ENCODE measurements at places on chromosomes 2 and 18.
A peak's percentile ranks its signal among the peaks of the same experiment; 100 is the strongest.

DNA sequence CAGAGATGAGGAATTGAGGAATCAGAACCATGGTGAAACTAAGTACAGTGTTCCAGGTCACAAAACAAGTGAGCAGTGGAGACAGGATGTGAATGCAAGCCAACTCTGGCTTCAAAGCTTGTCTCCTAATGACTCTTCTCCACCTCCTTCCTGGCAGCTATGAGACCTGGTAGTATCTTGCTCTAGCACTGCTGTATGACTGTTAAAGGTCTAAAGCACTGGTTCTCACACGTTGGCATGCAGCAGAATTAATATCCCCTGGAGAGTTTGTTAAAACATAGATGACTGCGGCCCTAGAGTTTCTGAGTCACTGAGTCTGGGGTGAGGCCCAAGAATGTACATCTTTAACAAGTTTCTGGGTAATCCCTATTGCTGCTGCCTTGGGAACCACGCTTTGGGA lies 63.3 kb downstream of the SUCLG1 start:
- no peak for DNase-seq

DNA sequence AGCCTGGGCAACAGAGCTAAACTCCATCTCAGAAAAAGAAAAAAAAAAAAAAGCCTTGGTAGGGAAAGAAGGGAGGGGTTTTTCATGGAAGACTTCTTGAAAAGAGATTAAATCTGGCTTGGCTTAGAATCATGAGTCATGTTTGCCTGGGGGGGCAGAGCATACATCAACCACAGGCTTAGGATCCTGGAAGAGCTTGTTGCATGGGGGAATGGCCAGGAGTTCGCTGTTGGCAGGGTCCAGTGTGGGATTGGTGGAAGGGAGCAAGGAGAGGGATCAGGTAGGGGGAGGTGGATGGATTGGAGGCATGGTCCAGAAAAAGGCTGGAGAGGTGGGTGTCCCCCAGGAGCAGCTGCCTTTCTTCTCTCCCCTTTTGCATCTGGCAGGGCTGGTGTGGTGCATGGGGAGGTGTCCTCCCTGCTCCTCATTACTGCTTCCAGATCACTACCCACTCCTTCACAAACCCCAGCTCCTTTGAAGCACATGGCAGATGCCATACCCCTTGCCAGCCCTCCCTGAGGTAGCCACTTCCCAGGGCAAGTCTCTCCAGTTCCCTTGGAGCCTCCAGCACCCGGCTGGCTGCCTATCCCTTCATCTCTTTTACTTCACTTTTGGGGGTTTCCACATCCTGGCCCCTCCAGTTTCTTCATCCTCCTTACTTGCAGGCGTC lies 2.5 kb downstream of the ARMC9 start:
- no peak for DNase-seq

- DNase-seq = peak; percentile 20
Measured at GRCh38 chr2:113080134-113080533, 12.4 kb downstream of the IL1F10 start.

DNA sequence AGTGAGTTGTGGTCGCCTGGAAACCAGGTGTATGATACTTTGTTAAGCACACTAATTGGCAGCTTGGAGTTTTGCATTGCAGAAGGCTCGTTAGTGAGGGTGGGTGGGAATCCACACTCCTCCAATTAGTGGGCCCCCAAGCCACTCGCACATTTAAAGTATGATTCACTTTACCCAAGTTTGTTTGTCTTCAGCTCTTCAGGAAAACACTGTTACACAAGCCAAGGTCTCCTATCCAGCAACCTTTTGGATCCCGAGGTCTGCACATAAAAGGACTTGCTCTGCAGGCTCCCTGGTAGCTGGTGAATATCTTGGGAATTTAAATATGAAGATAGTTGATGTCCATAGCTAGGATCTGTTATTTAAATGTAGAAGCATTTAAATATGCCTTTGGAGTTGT lies 66.1 kb downstream of the NPAS2 start:
- no peak for DNase-seq

DNA sequence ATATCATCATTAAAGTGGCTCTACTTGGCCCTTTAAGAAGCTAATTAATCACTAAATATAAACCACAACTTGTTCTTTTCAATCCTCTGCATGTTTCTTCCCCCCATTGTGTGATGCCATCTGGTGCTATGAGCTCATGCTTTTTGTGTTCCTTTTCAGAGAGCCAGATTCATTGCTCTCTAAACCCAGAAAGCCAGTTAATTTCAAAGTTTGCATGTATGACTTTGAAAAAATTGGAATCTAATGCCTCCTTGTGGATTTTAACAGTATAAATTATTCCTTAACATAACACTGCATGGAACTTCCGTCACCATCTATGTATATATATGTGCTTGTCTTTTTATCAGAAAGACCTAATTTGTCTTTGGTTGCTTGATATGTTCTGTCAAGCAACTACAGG lies 31.1 kb downstream of the TMEM178A start:
- no peak for DNase-seq

GRCh38 chr18:64692826-64693225 lies 543.9 kb upstream of the LINC00305 start:
- DNase-seq = no peak

- DNase-seq = no peak
Measured at GRCh38 chr18:419541-420175, 80.8 kb downstream of the COLEC12 start.

GRCh38 chr2:213752575-213752974 lies 468.3 kb downstream of the SPAG16 start:
- no peak for DNase-seq

DNA sequence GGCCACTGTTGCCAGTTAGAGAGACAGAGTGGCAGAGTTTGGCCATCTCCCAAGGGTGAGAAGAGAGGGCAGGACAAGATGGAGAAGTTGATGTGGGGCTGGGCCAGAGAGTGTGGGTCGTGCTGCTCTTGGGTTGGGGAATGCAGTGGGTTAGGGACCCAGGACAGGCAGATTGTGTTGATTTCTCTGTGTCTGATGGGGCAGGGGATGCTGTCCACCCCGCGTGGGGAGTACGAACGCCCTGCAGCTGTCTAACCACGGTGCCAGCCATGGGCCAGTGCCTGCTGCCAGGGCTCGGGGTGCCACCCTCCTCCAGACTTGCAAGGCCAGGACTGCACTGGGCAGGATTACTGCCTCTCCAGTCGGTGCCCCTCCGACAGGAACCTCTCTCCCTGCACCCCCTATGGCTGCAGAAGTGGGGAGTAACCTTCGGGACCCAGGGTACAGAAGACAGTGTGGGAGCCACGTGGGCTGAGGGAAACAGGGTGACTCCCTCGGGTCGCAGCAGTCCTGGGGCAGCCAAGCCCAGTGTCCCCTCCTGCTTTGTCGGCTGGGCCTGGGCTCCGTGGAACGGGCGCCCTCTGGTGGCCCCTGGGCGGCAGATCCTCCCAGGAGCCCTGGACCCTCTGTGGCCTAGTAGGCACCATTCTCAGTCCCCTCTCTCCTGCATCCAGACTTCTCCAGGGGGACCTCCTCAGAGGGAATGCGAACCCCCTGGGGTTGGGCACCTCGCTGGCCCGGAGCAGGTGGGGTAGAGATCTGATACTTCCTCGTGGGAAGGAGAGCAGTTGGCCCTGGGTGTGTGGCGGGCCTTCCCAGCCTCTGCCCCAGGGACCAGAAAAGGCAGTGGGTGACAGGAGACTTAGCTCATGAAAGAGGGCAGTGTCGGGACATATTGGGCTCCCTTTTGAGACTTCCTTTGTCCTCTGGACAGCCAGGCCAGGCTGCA lies 2.7 kb downstream of the GPC1 start:
- DNase-seq = peak; percentile 49

- DNase-seq = no peak
Measured at GRCh38 chr2:24083567-24084385, 858 bp downstream of the TP53I3 start.

DNA sequence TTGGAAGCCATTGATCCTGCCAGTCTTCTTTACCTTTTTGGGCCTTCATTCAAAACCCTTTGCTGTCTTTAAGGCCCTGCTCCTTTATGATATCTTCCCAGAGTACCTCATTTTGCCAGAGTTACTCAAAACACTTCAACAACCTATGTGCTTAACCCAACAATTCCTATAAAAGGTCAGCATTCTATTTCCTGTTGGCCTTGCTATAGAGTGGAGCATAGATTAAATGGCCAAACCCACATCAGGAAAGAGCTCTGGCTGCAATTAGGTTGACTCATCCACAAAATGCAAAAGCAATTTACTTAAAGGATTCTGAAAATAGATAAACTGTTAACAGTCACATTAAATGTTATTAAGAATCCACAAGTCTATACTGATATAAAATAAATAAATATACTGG lies 21.2 kb downstream of the MRPL33 start:
- DNase-seq = no peak

- no peak for DNase-seq
Measured at GRCh38 chr18:6666012-6666685, 63.4 kb upstream of the ARHGAP28 start.

DNA sequence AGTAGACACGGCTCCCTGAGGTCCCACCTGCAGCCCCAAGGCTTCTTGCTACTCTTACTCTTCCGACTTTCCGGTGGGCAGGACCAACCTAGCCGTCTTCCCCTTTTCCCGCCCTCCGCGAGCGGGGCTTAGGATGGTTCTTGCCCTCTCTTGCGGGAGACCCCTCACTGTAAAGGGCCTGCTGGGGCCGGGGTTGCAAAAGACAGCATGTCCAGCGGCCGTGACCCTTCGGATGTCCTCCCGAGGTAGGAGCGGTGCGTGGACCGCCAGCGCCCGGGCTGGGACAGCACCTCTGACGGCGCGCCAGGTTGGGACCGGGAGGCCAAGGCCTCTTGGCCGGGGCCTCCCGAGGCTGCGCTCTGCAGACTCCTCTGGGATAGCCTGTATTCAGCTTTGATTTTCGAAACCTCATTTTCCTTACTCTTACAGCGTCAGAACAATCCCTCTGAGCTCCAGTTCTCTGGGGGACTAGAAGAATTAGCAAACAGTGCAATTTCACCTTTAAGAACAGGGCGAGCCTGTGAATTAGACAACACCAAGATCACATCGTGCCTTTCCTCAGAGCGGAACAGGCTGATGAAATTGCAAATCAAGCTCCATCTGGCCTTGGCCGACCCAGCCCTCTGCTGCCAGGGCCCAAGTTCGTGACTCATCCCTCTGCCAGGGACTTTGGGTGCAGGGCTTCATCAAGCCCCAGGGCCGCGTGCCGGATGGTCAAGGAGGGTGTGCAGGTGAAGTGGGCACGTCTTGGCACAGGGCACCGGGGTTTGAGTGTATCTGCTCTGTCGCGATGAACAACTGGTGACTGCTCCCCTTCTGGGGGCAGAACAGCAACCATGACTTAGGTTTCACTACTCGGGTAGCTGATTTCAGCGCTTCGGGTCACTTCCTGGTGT lies 777 bp downstream of the MOCOS start:
- DNase-seq = no peak

- no peak for DNase-seq
Measured at GRCh38 chr2:69957965-69958364, 3.5 kb downstream of the ASPRV1 start.

DNA sequence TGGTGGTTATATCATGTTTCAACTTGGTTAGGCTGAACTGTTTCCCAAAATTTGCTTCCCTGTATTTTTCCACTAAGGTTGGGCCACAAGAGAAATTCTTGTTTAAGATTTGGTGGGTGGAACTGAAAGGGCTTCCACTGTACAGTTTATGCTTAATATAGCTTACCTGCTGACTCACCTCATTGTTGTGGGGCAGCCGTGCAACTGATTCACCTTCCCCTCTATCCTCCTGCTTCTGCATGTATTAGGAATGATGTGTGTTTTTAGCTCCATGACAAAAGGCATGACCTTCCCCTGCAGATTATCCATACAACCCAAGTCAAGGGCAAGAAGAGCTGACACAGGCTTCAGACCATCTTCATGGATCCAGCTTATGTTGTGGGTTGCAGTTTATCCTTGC lies 98.4 kb upstream of the GULP1 start:
- DNase-seq = no peak

- DNase-seq = no peak
Measured at GRCh38 chr18:54883816-54884604, 55.7 kb downstream of the RAB27B start.

DNA sequence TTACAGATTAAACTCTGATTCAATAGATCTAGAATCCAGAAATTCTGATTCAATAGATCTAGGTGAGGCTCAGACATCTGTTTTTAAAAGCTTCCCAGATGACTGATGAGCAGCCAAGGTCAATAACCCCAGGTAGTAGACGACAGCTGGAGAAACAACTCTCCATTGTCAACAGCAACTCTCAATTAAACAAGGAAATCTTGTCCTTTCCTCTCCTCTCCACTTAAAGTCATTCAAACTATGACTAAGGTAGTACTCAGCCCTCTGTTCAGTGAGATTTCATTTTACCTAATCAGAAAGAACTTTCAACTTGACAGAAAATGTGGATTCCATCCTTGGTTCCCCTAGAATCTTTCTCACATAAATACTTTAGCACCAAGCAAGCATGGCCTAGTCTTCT lies 94.6 kb upstream of the SCG2 start:
- no peak for DNase-seq

DNA sequence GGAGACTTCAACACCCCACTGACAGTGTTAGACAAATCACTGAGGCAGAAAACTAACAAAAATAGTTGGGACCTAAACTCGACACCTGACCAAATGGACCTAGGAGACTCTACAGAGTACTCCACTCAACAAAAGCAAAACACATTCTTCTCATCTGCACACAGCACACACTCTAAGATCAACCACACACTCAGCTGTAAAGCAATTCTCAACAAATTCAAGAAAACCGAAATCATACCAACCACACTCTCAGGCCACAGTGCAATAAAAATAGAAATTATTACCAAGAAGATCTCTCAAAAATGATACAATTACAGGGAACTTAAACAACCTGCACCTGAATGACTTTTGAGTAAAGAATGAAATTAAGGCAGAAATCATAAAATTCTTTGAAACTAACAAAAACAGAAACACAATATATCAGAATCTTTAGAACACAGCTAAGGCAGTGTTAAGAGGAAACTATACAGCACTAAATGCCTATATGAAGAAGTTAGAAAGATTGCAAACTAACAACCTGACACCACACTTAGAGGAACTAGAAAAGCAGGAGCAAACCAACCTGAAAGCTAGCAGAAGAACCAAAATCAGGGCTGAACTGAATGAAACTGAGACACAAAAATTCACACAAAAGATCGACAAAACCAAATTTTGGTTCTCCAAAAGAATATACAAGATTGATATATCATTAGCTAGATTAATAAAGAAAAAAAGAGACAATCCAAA lies 46.3 kb downstream of the RTTN start:
- no peak for DNase-seq
